A375 (cell line): ENCODE measurements at places on chromosomes 5 and 9. TPM values are rescaled to one million over a fixed set of nuclear protein-coding genes. Genes with fewer than 3 reads are reported as not detected.

The CTSL gene
- 108 and 110 TPM in 2 replicates for total RNA-seq

The TEX48 gene
- not detected in 2 replicates for total RNA-seq

The LOX gene
- total RNA-seq, result not detected in 2 replicates

The CARTPT gene
- not detected in 2 replicates for total RNA-seq

The WDR38 gene
- not detected in 2 replicates for total RNA-seq

The FGFR4 gene
- 9.3 and 10.5 TPM in 2 replicates for total RNA-seq

The IER5L gene
- total RNA-seq, result 45.8 and 60.8 TPM in 2 replicates

The LECT2 gene
- not detected in 2 replicates for total RNA-seq

The GABBR2 gene
- not detected in 2 replicates for total RNA-seq

The PRELID2 gene
- 13.3 and 15.2 TPM in 2 replicates for total RNA-seq

The CAMSAP1 gene
- 18.9 and 25.8 TPM in 2 replicates for total RNA-seq

The ZBED3 gene
- 2.6 and 6.7 TPM in 2 replicates for total RNA-seq

The TRIP13 gene
- 65.7 and 71.6 TPM in 2 replicates for total RNA-seq

The PCDHGA2 gene
- 0.66 and 1.0 TPM in 2 replicates for total RNA-seq

The ACTBL2 gene
- 0.26 and 0.56 TPM in 2 replicates for total RNA-seq

The SOX30 gene
- not detected in 2 replicates for total RNA-seq

The DMGDH gene
- total RNA-seq, result not detected in 2 replicates

The PTPN3 gene
- total RNA-seq, result 5.3 and 5.5 TPM in 2 replicates

The NEURL1B gene
- total RNA-seq, result 0.11 and 0.24 TPM in 2 replicates

The FOXD4L6 gene
- 0.05 TPM in 1 of 2 replicates, not detected in the other for total RNA-seq

The FOXD4 gene
- total RNA-seq, result 0.30 and 0.37 TPM in 2 replicates

The PCDHB8 gene
- total RNA-seq, result 6.5 and 6.6 TPM in 2 replicates

The EPB41L4B gene
- total RNA-seq, result 0.41 and 0.45 TPM in 2 replicates

The FOXD4L5 gene
- total RNA-seq, result 0.15 TPM in 1 of 2 replicates, not detected in the other

The MAP3K1 gene
- total RNA-seq, result 9.8 and 12.6 TPM in 2 replicates

The GPR151 gene
- not detected in 2 replicates for total RNA-seq

The TMC1 gene
- total RNA-seq, result 0.19 and 0.29 TPM in 2 replicates

The ADAMTS2 gene
- total RNA-seq, result 0.19 and 0.58 TPM in 2 replicates

The PCDHA2 gene
- 0.96 and 1.3 TPM in 2 replicates for total RNA-seq

The SLC46A2 gene
- total RNA-seq, result not detected in 2 replicates

The FOXI1 gene
- total RNA-seq, result not detected in 2 replicates

The PCDHA11 gene
- 1.9 and 4.9 TPM in 2 replicates for total RNA-seq

The CYLC2 gene
- total RNA-seq, result not detected in 2 replicates

The SPINK13 gene
- total RNA-seq, result not detected in 2 replicates

The RFK gene
- total RNA-seq, result 18.0 and 20.7 TPM in 2 replicates

The SET gene
- 789 and 951 TPM in 2 replicates for total RNA-seq

The SMIM33 gene
- not detected in 2 replicates for total RNA-seq
